ENCODE measurements at places on chromosomes 2 and 18.

DNA sequence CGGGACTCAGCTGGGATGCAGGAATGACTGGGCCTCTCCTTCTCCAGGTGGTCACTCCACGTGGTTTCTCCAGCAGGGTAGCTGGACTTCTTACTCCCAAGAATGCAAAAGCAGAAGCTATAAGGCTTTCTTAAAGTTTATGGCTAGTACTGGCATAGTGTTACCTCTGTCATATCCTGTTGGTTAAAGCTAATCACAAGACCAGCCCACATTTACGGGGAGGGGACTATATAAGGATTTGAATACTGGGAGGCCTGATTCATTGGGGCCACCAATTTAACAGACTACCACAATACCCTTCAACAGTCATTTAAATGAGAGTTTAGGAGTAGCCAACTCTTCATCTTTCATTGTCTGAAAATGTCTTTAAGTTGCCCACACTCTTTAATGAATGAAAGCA is 94.4 kb upstream of the TSPYL6 start:
- DNase-seq: no peak

GRCh38 chr2:193738892-193739291 is 1544.2 kb upstream of the TMEFF2 start:
- DNase-seq: no peak

- DNase-seq: no peak
Measured at GRCh38 chr18:76442413-76443171, 52.5 kb downstream of the ZNF516 start.

DNA sequence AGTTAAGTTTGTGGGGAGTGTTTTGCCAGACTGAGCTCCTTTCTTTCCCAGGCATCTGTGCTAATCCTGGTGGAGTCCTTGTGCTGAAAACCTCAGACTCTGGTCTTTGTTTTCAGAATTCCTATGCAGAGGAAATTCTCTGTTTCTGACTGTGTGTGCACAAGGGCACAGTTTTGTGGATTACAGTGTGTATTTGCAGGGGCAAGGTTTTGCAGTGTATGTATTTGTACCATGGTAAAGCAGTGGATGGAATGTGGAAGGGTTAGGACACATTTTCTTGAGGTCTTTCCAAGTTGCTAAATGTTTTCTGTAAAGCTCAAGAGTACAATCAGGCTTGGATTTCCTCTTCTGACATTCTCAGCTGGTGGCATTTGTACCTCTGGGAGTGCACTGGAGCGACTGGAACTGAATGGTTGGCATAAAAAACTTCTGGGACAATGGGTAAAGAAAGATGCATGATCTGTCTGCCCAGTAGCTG is 139.5 kb upstream of the RND3 start:
- no peak for DNase-seq

DNA sequence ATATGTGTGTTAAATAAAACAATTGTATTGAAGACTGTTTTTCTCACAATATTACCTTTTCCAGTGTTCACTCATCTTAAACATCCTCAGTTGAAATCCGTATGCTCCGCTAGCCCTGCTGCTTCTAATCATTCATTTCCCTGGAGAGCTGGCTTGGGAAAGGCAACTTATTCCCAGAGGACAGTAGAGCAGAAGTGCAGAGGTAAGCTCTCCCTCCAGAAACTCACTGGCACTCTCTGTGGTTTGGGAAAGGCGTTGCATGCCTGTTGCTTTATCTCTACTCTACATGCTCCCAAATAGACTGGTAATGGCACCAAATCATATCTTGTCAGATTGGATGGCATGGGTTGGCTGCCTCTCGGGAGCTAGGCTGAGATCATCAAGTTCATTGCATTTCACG is 117.1 kb upstream of the BOD1L2 start:
- no peak for DNase-seq

DNA sequence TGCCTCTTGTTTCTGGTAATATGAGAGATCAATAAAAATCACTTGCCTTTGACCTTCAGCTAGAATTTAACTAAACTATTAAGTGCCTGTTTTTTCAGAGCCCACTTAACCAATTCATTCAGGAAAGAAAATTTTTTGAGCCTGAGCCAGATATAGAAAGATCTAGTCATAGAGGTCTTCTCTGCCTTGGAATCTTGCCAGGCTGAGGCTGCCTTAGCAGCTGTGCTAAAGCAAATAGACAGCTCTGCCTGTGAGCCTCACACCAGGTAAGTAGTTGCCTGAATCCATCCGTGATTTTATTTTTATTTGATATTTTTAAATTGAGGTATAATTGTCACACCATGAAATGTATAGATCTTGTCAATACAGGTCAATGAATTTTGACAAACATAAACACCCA is 27.4 kb downstream of the EVX2 start:
- DNase-seq: no peak

GRCh38 chr18:14943967-14944636 is 196.1 kb downstream of the ANKRD30B start:
- no peak for DNase-seq

GRCh38 chr2:232897598-232898408 is 27.7 kb downstream of the SNORC start:
- DNase-seq: no peak

DNA sequence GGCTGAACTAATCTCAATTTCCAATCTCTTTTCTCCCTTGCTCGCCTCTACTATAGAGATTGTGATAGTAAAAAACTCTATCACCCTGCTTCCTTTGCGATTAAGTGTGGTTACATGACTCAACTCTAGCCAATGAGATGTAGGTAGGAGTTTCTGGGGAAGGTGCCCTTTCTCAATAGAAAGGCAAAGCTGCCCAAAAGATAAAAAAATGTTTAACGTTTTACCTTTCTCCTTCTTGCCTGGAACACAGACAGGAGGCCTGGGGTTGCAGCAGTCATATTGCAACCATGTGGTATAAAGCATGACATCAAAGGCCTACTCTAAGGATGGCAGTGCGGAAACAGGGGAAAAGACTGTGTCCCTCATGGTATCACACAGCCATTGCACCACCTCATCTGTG is 31.5 kb downstream of the TMEM37 start:
- no peak for DNase-seq

DNA sequence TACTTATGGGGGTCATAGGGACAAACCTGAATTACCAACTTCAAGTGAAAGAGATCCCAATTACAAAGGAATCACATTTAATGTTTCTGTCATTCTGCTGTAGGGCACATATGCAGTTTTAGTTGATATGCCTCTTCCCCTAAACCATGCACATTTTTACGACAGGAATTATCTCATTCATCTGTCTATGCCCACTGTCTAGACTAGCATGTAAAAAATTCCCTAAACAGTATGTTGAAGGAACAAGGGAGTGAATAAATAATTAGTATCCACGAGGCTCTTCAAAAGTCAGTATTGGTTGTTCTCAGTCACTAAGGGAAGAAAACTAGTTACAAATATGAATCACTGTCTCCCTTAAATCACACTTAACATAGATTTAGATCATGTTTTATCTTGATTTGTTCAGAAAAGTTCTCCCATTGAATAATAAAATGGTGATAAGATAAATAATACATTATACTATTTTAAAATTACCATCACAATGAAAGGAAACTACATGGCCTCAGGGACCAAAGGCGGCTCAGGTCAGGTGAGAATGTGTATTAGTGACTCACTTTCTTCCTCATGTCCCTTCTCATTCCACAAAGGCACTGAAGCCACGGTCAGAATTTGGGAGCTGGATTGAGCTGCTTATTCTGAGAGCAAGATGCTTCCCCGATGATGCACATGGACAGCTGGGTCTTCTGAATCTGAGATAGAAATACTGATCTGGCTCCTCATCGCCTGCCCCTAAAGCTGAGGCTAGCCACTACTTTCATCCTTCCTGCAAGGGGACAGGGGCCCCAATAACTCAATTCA is 29.1 kb downstream of the DYM start:
- peak; percentile 30 for DNase-seq

- DNase-seq: no peak
Measured at GRCh38 chr2:174180165-174180724, 68.1 kb downstream of the OLA1 start.

- no peak for DNase-seq
Measured at GRCh38 chr2:236317938-236318396, 53.8 kb upstream of the ASB18 start.

- DNase-seq: no peak
Measured at GRCh38 chr18:58492891-58493469, 135.9 kb downstream of the ALPK2 start.

- DNase-seq: no peak
Measured at GRCh38 chr18:24267878-24268277, 129.0 kb downstream of the CABYR start.

DNA sequence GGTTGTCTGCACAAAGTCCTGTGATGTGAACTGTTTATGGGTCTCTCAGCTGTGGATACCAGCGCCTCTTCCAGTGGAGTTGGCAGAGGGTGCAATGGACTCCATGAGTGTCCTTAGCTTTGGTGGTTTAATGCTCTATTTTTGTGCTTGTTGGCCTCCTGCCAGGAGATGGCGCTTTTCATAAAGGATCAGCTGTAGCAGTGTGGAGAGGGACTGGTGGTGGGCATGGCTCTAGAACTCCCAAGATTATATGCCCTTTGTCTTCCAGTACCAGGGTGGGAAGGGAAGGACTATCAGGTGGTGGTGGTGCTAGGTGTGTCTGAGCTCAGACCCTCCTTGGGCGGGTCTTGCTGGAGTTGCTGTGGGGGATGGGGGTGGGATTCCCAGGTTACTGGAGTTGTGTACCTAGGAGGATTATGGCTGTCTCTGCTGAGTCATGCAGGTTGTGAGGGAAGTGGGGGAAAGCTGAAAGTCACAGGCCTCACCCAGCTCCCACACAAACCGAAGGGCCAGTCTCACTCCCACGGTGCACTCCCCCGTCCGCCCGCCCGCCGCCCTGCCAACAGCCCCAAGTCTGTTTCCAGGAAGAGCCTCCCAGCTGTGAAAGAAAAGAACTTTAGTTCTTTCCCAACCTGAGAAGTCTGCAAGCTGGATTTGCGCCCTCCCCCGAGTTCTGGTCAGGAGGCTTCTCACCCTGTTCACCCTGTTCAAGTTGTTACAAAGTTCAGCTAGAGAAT is 108.1 kb downstream of the MARCO start:
- DNase-seq: no peak

DNA sequence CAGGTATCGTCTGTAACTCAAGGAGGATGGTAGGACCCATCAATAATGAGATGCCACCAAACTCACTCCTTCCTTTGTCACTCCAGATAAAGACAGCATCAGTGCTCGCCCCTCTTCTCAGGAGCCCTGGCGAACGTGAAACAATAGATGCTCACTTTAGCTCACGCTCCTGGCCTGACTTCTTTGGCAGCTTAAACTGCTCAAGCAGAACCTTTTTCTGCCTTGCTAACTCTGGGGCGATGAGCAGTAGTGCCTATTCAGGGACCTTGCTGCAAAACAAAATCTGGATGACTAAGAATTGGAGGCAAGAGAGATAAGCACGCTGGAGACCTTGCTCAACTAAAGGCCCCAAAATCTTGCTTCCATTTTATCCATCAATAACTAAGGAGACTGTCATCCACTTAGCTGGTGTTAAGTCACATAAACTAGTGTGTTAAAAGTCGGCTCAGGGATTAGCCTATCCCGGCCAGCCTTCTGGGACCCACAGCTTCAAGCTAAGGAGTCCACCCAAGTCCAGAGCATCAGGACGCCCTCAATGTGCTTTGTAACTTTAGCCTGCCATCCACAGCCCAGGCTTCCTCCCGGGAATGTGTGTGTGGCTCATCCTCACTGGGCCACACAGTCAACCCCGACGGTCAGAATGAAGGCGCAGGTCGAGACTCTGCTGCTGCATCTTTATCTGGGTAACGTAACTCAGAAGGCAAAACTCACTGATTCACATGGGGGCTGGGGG is 38.9 kb downstream of the ZNF516 start:
- DNase-seq: no peak

DNA sequence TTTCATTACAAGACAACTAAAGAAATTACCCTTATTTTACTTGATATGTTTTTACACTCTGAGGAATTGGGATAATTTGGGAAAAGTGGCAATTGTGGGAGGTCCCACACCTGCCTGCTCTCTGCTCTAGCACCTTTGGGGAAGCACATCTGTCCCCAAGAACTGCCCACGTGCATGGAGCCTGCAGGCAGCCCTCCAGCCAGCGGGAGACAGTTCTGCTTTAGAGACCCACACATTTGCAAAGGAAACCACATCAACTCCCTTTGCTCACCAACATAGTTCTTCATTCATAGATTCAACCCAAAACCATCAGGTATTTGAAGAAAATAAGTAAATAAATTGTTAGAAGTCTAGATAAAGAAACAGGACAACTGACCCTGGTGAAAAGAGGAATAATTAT is 239.9 kb upstream of the ID2 start:
- DNase-seq: no peak

GRCh38 chr18:79387615-79388014 is 8.1 kb upstream of the NFATC1 start:
- DNase-seq: no peak

GRCh38 chr2:5693287-5694201 is 1.4 kb downstream of the SOX11 start:
- DNase-seq: no peak

DNA sequence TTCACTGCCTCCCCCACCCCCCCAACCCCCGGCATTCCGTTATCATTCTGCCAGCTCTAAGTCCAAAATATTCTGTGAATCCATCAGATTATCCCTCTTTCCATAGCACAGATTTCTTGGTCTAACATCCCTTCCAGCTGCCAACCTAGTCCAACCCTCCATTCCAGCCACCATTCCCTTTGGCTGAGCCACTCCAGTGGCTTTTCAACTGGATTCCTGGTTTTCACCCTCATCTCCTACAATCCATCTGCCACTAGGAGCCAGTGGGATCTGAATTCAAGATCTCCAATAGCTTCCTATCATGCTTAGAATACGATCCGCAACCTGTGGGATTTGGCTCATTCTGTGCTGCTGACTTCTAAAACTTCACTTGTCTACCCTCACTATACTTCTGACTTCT is 1.2 kb downstream of the DAW1 start:
- no peak for DNase-seq

DNA sequence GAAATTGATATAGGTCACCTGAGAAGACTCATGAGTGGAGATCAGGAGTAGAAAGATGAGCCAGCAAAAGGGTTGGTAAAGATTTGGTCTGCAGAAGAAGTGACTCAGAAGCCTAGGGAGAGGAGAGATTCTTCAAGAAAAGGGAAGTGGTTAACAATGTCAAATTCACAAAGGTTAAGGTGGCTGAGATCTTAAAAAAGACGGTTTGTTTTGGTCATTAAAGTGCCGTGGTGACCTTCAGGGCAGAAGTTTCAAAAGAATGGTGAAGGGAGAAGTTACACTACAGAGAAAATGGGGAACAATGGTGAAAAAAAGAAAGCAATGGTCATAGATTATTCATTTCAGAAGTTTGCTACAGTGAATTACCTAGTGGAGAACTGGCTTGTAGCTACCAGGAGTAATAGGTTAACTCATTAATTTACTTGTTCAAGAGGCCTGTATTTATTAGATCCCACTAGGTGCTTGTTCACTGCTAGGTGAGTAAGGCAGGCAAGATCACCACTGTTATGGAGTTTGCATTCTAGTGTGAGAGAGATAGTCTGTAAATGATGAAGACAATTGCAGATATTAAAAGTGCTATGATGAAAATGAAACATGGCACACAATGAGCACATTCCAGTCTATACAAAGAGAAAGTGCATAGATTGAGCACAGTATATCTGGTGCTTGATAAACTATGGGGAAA is 43.0 kb downstream of the FBXO48 start:
- no peak for DNase-seq

- DNase-seq: no peak
Measured at GRCh38 chr2:216632952-216633615, at the start of gene IGFBP2. TSS of gene IGFBP2 (plus strand) at chr2:216633420. CDS start at chr2:216633524, 104 bp downstream.

- no peak for DNase-seq
Measured at GRCh38 chr2:98028931-98029717, 33.4 kb upstream of the TMEM131 start.

GRCh38 chr18:27996801-27997272 is 180.1 kb downstream of the CDH2 start:
- DNase-seq: no peak

- no peak for DNase-seq
Measured at GRCh38 chr2:225122007-225122406, 79.7 kb upstream of the DOCK10 start.
